ENCODE measurements at places on chromosomes 7 and 10. TPM values are rescaled to one million over a fixed set of nuclear protein-coding genes. Genes with fewer than 3 reads are reported as not detected.

- no peak for DNase-seq
These were observed 117.5 kb downstream of the SH3PXD2A start for GRCh38 chr10:103737735-103738367.

DNA sequence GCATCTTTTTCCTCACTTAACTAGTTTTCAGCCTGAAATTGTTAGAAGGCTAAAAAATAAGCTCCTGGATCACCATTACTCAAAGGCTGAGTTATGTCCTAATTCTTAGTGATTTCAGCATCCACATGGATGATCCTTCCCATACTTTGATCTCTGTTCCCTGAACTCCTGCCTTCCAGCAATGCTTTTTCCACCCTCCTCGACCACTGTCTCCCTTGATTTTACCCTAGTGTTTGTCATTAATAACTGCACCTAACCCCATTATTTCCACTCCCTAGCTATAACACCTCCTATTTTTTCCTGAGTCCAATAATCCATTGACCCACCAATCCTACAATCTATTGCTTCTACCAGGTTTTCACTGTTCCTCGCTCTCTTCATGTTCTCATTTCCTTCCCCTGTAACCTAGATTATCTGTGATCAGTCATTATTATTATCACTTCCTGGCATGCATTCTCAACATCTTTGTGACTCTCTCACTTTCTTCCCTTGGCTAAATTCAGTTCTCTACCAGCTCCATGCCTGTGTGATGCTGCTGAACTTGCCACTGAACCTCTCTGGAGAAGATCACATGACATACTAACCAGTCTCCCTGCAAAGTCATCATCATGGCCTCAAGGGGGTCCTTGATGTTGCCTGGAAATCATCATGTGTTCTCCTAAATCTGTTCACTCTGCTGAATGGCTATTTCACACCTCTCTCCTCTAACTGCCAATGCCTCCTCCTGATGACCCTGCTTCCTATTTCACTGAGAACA, 6.5 kb upstream of the CALU start:
- DNase-seq = no peak

Gene SDHAF3
- total RNA-seq = 34.6 TPM

Gene TRPV5
- total RNA-seq = not detected

Gene ABCB4
- total RNA-seq = not detected
